Left renal cortex interstitium (tissue), 4 donors: ENCODE measurements at places on chromosomes 3 and 15. TPM values are rescaled to one million over a fixed set of nuclear protein-coding genes. Genes with fewer than 3 reads are reported as not detected.

The KCNAB1 gene
- 3.3 TPM for polyA plus RNA-seq

The AGBL1 gene
- polyA plus RNA-seq: 0.08 TPM

The CNTN3 gene
- 5.1 TPM for polyA plus RNA-seq

The BUB1B gene
- 35.9 TPM for polyA plus RNA-seq

The FBXO40 gene
- polyA plus RNA-seq: 0.04 TPM

The PLXND1 gene
- polyA plus RNA-seq: 121 TPM

The KCNMB2 gene
- 22.5 TPM for polyA plus RNA-seq

The GOLGA8Q gene
- 0.83 TPM for polyA plus RNA-seq

DNA sequence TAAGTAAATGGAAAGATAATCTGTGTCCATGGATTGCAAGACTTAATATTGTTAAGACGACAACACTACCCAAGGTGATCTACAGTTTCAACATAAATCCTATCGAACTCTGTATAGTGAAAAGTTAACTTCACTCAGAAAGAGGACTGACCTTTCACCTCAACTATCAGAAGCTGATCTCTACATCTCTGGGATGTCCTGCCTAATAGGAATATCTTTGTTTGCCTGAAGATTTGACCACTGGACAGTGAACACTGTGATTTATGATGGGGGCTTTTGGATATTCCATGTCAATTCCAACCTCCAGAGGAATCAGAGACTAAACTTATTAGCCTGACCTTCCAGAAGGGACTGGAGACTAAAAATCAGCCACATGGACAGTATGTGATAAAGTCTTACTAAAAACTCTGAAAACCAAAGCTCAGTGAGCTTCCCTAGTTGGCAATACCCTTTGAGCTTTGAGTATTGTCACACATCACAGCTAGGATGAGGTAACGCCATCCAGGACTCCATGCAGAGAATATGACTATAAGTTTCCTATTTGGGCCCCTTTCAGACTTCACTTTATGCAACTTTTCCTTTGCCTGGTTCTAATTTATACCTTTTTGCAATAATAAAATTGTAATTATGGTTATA, 164.9 kb upstream of the SETMAR start:
- no peak for DNase-seq

- DNase-seq: peak; percentile 12
These were observed 478.0 kb upstream of the ARRDC4 start for GRCh38 chr15:97482521-97482920.

DNA sequence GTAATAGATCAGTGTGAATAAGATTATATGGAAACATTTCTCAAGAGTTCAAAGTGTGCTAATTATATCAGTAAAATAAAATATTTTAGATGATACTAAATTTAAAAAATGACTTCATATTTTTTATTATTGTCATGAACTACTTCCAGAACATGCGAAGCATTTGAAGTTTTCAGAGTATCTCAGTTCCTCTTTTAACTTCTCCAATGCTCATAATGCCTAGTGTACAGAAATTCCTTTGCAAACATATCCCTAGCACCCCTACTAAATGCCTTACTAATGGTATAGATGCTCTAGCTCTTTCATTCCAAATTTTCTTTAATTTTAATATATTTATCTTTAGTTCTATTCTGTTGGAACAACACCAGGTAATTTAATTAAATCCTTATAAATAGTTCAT, 580.4 kb downstream of the CADM2 start:
- DNase-seq: no peak

DNA sequence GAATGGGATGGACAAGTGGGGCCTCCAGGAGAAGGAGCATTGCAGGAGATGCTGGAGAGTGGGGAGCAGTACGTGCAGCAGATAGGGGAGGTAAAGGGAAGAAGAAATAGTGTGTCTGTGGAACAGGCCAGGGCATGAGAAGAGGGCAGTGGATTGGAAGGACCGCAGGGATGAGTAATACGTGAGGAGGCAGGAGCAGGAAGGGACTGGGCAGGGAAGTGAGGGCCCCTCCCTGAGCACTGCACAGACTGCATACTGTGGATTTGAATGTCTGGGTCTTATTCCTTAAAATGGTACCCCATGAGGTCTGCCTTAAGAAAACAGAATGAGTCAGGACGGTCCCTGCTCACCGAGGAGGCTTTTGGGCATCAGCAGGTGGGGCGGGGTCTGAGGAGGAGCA, 210.0 kb upstream of the NDN start:
- DNase-seq: no peak

DNA sequence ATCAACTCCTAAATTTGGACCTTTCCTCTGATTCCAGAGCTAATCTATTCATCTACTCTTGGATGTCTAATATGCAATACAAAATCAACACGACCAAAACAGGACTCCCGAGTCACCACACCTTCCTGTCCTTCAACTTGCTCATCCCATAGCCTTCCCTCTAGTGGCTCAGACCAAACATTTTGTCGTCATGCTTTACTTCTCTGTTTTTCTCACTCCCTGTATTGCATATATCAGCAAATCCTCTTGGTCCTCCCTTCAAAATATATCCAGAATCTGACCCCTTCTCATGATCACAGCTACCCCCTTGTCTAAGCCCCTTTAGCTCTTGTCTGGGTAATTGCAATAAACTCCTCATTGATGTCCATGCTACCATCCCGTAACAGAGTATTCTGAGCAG, 30.5 kb upstream of the DCP1A start:
- no peak for DNase-seq

DNA sequence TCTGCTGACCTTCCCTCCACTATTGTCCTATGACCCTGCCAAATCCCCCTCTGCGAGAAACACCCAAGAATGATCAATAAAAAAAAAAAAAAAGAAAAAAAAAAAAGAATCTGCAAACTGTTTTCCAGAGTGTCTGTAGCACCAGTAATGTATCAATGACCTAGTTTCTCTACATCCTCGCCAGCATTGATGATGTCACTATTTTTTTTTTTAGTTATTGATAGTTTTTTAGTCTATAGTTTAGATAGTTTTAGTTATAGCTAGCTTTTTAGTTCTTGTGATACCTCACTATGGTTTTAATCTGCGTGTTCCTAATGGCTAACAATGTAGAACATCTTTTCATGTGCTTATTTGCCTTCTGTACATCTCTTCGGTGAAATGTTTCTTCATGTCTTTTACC, 36.1 kb upstream of the XIRP1 start:
- no peak for DNase-seq

DNA sequence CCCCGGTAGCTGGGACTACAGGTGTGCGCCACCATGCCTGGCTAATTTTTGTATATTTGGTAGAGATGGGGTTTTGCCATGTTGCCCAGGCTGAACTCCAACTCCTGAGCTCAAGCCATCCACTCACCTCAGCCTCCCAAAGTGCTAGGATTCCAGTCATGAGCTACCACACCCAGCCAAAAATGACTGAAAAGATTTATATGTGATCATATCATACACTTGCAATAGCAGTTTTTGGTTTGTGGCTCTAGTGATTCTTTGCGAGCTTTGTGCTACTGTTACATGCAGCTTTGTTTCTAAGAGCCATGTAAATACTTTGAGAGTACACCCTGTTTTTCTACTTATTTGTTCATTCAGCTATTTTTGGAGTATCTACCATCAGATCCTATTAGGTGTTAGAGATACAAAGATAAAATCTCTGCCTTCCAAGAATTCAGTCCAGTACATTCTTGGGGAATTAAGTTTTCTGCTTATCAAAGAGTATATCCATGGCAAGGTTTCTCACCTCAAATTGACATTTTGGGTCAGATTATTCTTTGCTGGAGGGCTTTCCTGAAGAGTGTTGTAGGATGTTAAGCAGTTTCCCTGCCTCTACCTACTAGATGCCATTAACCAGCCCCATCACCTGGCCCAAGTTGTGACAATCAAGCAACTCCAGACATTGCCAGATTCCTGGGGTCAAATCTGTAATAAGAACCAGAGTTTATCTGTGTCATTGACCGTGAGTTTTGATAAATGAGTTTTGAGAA, 15.0 kb downstream of the SNAP23 start:
- DNase-seq: no peak

GRCh38 chr3:182793663-182794454, 555 bp downstream of the ATP11B start:
- no peak for DNase-seq

DNA sequence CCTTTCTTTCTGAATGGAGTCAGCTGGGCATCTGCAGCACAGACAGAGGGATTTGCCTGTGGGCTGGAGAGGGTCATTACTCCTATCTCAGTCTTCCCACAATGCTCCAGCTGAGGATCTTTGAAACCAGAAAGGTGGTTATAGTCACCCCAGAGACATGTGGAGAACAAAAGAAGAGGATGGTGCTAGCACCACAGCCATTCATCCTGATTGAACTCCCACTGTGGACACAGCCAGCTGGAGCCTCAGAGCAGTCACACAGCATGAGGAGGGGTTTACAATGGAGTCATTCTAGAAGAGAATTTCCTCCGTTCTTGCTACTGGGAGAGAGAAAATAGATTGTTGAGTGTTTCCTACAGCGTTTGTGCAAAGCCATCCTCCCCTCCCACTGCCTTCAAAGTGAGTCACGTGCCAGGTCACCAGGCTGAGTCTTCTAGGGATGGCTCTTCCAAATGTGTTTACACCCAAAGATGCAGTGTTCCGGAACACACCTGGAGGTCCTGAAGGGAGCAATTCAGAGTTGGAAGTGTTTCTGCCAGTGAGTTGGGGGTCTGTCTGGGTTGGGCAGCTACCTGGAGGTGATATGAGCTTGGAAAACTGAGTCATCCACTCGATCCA, 18.9 kb upstream of the GREM1 start:
- no peak for DNase-seq

GRCh38 chr3:139954146-139954860, 19.3 kb downstream of the CLSTN2 start:
- DNase-seq: no peak
